Mesenchymal stem cell (in vitro differentiated cells and primary cell): ENCODE measurements at places on chromosomes 6 and 20.

DNA sequence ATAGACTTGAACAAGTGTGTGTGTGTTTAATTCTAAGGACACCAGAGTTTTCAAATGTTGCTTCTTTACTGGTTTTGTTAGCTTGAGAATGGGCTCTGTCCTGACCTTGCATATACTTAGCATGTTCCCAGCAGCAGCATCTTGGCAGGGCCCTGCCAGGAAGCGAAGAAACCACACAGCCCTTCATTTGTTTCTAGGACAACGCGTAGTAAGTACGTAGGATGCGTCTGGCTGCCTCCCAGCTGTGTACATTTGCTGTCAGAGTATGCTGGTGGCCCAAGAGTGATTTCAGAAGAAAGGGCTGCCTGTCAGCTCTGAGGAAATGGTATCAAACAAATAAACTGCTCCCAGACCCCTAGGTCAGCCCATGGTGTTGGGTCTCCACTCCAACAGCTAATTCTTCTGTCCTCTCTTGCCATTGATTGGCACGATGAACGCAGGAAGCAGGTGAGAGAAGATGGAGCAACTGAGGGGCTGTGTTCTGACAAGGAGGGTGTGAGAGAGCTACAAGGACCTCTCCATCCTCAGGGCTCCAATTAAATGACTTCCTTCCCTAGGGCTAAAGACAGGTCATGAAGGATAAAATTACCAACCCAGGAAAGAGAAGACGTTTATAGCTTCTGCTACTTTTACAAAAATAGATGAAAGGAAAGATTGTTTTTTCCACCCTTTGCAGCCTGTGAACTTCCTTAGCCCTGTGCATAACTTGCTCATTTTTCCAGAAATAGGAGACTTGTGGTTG lies 55.9 kb upstream of the HDDC2 start:
- peak; percentile 66 for DNase-seq

DNA sequence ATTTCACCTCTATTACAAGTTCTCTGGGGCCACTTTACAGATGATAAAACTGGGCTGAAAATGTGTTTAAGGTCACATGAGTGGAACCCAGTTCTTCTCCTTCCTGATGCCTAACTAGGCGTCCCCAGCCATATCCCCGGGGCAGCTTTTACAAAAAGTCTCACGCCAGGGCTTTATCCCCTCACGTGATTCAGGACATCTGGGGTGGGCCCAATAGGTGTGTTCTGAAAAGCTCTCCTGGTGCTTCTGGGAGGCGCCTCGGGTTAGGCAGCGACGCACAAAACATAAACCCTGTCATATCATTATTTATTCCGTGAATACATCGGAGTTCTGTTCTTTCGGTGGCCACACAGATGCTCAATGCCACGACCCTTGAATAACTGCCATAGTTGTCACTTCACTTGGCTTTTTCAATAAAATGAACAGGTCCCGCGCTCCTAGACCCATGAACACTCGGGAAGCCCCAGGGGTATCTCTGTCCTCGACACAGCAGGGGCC lies 32.1 kb downstream of the SF3B5 start:
- DNase-seq = no peak

- DNase-seq = no peak
These were observed 62.4 kb upstream of the TNFAIP3 start for GRCh38 chr6:137804637-137805036.

GRCh38 chr20:50876063-50876685 lies 55.1 kb downstream of the ADNP start:
- DNase-seq = no peak

GRCh38 chr6:10310826-10311225 lies 104.0 kb downstream of the TFAP2A start:
- DNase-seq = no peak

GRCh38 chr20:6178537-6178936 lies 55.7 kb upstream of the FERMT1 start:
- DNase-seq = peak; percentile 51

DNA sequence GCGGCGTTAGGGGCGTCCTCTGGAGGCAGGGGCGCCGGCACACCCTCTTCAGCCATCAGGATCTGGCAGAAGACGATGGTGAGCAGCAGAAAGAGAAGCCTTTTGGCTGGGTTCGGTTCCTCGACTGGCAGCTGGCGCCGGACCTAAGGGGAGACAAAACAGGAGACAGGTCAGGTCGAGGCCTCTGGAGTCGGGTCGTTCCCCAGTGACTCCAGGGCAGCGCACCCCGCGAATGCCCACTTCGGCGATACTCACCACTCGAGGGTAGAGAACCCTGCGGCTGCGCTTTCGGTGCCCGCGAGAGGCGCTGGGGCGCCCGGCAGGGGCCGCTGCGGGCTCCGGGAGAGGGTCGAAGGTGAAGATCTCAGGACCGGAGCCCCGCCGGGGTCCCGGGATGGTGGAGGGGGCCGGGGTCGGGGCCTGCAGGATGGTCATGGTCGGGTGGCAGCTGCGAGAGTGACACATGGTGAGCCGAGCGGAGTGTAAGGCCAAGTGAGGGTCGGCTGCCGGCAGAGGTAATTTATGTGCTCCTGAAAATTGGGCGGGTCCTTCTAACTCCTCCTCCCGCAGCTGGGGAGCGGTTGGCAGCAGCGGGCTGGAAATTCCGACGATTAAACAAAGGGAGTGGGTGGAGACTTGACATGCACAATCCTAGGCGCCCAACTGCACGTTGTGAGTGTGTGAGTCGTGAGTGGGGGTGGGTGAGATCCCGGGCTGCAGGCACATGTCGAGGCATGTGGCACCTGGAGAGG lies at the start of gene IER3:
TSS of gene IER3 (minus strand) at position 494 of the 752 bp plus-strand sequence. CDS start at position 465, 29 bp downstream.
- peak; percentile 96 for DNase-seq

DNA sequence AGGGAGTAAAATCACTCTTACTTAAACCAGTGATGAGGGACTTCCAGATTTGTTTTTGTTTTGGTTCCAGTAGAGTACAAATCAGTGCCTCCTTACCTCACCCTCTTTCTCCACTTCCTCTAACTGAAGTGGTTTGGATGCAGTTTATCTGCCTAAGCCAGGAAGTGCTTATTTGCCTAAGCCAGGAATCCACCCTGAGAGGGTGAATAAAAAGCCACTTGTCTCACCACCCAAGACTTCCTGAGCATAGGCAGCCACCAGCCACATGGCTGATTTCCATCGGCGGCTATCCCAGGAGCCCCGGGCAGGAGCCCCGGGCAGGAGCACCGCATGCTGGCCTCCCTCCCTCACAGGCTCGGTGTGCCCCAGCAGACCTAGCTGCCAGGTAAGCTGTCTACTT lies 12.0 kb downstream of the LRP11 start:
- peak; percentile 95 for DNase-seq

GRCh38 chr6:137927777-137928218 lies 60.7 kb downstream of the TNFAIP3 start:
- DNase-seq = peak; percentile 11

DNA sequence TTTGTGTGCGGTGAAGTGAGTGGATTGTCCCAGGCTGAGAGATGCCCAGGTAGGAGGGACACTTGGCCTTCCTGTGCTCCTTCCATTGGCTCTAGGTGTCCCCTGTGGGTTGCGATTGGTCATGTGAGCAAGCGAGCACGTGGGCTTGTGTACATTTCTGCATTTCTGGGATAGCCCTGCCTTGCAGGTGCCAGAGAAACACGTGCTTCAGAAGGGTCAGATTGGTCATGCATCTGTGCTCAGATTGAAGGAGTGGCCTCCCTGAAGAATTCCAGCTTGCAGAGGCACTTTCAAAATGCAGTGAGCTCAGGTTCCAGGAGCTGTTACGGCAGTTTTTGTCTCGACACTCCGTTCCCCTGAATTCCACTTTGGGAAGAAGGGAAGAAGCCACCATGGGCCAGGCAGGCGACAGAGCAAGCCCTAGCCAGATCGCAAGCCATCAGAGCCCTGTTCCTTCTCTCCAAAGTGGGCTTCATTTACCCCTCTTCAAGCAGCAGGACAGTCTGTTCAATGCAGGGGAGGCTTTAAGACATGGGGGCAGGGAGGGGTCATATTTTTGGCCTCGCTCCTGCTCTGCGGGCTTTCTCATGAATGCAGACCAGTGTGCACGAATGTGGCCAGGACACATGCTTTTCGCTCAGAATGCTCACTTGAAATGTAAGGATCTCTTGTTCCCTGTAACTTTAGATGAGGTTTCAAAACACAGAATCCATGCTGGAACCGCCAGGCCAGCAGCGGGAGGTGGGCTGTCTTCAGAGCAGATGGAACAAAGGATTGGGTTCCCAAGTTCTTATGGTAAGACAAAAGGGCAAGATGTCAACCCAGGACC lies 78.6 kb upstream of the AKAP12 start:
- DNase-seq = no peak

DNA sequence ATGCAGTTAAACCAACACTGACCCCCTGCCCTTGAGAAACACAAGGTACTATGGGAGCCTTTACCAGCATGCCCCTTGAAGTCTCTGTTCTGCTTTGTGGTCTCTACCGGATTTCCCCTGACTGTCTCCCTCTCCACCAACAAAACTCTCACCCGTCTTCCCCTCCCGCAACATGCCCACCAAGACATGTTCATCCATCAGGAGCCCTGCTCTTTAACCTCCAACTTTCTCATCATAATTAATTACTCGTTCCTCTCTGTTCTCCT lies 1.1 kb downstream of the ZNF165 start:
- DNase-seq = no peak

DNA sequence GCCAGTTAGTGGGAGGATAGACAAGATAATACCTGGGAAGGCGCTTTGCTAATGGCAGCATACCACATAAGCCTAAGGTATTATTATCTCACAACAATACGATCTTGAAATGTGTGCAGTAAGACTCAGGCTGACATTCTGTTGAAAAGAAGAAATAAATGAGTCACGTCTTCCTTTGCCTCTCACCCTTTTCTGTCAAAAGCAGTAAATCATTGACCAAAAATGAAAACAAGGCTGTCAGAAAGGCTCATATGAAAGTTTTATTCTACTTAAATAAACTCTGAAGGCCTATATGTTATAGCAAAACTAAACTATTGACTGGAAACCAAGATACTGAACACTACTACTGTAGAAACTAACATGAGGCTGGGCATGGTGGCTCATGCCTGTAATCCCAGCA lies 43.1 kb upstream of the IL20RA start:
- DNase-seq = no peak

DNA sequence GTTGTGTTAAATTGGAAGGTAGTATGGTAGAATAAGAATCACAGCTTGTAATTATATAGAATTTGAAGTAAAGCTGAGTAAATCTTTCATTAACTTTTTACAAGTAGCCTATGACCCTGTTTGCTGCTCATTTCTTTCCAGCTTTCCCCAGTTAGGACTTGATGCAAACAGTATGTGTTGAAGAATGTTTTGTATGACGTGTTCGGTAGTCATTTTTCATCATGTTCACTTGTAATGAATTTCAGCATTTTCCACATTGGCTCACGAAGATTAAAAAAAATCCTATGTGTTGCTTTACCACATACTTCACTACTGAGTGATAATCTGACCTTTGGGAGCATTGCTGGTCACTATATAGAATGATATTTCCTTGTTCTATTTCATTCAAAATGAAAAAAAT lies 162.4 kb downstream of the CDKAL1 start:
- peak; percentile 50 for DNase-seq

GRCh38 chr20:63402860-63403220 lies 41.7 kb upstream of the CHRNA4 start:
- DNase-seq = no peak

DNA sequence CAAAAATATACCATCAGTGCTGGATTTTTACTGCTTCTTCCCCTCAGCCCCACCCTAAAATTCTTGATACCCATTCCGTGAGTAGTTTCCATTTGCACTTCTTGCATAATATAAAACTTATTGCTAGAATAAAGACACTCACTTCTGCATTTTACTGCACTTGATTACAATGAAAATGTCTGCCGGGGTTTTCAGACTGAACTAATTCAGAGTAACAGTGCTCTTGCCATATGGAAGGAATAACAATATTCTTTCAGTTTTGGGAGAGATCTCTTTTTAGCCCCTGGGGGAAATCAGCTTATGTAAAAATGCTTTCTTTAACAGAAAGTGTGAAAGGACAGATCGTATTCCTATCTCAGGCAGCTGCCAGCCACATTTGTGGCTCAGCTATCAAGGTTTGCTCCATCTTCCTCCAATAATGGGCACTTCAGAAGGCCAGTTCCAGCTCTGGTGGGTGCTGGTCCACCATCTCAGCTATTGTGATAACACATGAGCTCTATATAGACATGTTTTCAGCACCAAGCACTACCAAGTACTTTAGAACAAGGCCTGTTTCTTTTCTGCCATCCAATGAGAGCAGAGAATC lies 8.9 kb downstream of the SMLR1 start:
- no peak for DNase-seq

DNA sequence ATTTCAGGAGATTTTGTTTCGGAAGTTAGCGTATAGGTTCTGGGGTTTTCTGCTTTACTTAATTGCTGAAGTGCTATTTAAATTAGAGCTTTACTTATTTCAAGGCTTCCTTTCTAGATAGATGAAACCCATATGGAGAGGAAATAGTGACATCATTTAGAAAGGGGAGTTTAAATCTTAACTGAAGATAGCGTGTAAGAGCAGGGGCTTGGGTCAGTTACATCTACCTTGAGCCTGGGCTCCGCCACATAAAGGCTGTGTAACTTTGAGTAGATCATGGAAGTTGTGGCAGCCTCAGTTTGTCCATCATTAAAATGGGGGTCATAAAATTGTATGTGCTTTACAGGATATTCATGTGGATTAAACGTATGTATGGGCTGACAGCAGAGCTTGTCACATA lies 4.7 kb downstream of the CDS2 start:
- DNase-seq = no peak

GRCh38 chr20:35497320-35497719 lies 32.1 kb downstream of the C20orf173 start:
- no peak for DNase-seq
